ENCODE measurements at places on chromosomes 7 and 10.

DNA sequence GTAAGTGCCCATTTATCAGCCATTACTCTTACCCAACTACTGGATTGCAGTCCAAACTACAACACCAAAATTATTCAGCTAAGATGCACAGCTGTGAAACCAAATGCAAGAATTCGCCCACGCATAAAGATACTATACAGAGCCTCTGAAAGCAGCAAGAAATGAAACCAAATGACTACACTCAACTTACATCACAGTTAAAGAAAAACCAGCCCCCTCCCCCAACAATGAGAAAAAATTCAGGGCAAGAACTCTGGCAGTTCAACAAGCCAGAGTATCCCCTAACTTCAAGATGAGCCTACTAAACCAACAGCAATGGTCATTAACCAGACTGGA lies 209.1 kb upstream of the VWC2 start:
- DNase-seq: no peak

DNA sequence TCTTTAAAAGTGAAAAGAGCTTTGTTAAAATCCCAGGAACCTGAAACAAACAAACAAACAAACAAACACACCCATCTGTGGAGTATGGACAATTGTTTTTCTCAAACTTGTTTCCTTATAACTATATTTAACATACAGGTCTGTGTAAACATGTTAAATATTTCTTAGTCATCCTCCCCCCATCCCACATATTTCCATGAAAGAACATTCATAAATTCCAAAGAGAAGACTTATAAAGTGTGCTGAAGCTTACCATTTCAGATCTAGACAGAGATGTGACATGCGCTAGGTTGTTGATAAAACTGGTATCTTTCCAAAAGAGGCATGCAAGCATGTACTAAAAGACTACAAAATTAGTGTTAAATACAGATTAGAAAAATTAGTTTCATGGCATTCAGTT lies 6.5 kb downstream of the FKBP14 start:
- no peak for DNase-seq

GRCh38 chr10:123278445-123278844 lies 124.2 kb downstream of the BUB3 start:
- no peak for DNase-seq

DNA sequence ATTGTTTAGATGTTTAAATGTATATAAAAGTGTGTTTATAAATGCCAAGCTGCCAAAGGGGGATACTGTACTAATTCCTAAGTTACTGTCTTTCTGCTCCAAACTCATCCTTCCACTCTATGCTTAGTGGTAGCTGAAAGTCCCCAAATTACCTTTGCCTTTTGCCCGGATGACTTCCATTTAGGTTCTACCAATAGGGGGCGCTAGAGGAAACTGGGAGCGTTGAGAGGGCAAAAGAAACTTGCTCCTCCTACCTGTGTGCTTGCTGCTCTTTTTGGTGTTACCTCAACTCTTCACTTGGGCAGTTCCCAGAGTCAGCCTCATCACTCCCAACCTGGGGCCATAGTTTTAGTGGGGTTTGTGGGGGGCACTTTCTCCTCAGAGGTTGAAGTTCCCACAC lies 5.9 kb upstream of the OR2A25 start:
- no peak for DNase-seq

- no peak for DNase-seq
Observed at GRCh38 chr7:76364198-76364584, 5.4 kb upstream of the YWHAG start.

DNA sequence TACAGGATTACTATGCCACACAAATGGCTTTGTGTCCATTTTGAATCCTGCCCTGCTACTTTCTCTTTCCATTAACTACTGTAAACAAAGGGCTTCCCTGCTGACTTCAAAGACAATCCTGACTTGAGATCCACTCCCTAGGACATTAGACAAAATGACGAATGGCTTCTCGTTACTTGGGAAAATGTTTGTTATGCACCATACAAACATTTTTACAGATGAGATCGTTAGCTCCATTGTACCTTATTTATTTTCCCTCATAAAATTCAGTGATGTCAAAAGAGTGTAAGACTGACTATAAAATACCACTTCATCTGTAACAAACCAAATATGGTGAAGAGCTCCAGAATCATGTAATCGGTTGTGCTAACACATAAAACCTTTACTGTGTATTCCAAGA lies 121.8 kb downstream of the CD36 start:
- no peak for DNase-seq

GRCh38 chr7:12692479-12693259 lies 5.2 kb downstream of the ARL4A start:
- no peak for DNase-seq

GRCh38 chr7:117034851-117035464 lies 81.7 kb downstream of the ST7 start:
- DNase-seq: no peak

All from non-pigmented ciliary epithelial cell (primary cell).